ENCODE measurements at places on chromosomes 7 and 10. TPM values are rescaled to one million over a fixed set of nuclear protein-coding genes. Genes with fewer than 3 reads are reported as not detected.

The PCLO gene
- total RNA-seq: 0.98 TPM

The FAM180A gene
- 8.0 TPM for total RNA-seq

The TMEM229A gene
- total RNA-seq: 0.27 TPM

The RBP4 gene
- 42.7 TPM for total RNA-seq

DNA sequence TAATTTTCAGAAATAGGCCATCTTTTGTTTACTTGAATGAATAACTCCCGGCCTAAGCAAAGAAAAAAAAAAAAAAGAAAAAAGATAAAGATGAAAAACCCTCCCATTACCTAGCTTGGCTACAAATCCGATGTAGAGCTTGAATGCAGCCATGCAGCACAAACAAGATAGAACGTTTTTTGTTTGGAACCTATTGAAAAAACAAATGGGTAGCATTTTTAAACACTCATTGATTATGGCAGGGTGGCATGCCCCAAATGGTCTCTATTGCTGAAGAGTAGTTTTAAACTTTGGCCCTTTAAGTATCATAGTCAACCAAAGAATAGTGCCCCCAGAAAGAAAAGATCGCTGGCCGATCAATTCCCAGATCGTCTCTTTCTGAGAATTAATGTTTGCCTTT lies 84.4 kb downstream of the VTI1A start:
- DNase-seq: no peak

GRCh38 chr7:113159746-113160339 lies 41.5 kb upstream of the SMIM30 start:
- no peak for DNase-seq

DNA sequence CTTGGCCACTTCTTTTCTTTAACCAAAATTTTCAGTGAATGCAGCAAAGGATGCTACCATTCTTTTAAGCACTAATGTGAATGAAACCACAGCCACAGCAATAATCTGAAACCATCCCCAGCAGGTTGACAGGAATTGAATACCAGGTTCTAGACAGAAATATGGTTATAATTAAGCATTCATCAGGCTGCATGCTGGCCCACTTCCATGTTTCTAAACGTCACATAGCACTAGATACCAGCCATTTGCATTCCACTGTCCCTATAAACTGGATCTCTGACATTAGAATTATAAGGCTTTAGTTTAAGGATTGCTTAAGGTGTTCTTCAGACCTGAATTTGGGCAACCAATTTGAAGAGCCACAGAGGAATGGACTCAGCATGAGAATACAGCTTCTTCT lies 340.8 kb upstream of the KLF6 start:
- DNase-seq: no peak

GRCh38 chr7:95220328-95220727 lies 104.0 kb downstream of the PON1 start:
- no peak for DNase-seq

DNA sequence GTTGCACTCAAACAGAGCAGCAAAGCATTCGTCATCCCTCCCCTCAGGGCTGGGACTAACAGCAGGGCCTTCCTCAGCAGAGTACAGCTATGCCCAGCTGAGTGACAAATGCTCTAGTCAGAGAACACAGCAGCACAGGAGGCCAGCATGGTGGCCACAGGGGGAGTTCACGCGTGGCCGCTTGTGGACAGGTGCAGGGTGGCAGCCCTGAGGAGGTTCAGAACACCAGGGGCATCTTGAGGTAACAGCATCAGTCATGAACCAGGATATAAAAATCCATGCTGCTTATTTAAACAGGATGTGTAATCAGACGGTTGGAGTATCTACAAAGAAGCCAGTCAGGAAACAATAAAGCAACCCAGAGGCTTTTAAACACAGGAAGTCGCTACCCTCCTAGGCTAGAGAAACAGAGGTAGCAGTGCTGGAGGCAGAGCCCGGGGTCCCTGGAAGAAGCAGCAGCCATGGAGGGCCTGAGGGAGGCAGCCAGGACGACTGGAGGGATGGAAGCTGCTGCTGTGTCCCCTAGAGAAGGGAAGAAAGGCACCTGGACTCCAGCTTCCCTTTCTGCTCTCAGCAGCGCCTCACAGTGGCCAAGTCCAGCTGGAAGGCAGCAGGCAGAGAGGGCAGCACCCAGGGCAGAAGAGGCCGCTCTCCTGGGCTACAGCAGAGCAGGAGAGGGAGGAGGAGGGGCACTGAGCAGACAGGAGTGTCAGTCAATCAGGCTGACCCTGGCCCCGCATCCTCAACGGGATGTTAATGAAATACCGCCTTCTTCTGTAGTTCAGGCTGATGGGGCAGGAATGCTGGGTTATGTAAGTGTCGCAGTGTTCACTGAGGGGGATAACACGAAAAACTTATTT lies 70.8 kb upstream of the UCN3 start:
- DNase-seq: peak; percentile 69

DNA sequence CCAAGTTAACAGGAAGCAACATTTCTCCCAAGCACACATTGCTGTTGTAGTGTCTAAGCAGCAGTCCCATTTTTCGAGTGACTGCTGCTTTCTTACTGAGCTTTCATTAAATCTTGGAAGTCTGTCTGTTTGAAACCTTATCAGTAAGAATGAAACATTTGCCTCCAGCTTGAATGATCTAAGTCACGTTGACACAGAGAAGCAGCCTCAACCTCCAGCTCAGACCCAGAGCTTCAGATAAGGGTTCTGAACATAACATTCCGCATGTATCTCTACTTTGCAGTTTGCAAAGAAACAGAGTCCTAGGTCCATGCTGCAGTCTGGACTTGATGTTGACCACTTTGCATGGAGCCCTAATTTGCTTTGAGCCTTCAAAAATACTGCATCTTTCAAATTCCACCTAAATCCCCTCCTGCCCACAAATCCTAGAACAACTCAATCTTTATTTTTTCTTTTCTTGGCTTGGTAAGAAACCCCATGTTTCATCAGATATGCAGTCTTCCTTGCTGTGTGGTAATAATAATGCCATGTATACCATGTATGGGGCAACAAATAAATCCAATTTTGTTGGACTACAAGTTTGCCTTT lies 698.7 kb upstream of the IGFBP3 start:
- no peak for DNase-seq

DNA sequence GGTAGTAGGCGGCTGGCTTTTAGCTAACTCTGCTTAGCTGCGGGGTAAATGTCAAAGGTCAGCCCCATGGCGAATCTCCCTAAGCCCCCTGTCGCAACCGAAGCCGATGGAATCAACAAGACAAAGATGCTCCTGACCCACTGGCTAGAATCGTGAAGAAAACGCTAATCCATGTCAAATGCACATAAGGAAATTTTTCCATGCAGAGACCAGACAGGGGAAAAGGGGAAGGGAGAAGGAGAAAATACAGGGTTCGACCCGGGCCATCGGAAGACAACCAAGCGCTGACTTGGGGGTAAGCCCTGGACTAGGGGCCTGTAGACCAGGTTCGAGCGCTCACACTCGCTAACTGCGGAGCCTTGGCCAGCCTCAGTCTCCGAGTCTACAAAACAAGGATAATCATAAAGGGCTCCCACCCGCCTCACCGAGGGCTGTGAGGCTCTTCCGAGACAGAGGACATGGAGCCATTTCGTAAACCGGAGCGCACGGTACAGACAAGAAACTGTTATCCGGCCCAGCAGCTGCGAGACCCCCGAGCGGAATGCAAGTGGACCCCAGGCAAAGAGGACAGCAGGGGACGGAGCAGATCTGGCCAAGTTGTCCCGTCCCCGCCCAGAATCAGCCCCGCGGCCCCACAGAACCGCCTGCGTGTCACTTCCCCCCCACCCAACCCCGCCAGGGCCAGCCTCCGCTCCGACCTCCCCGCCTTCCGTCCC lies 507 bp downstream of the SAR1A start:
- DNase-seq: peak; percentile 66

- DNase-seq: no peak
Measured at GRCh38 chr10:3681642-3682554, 103.1 kb downstream of the KLF6 start.

DNA sequence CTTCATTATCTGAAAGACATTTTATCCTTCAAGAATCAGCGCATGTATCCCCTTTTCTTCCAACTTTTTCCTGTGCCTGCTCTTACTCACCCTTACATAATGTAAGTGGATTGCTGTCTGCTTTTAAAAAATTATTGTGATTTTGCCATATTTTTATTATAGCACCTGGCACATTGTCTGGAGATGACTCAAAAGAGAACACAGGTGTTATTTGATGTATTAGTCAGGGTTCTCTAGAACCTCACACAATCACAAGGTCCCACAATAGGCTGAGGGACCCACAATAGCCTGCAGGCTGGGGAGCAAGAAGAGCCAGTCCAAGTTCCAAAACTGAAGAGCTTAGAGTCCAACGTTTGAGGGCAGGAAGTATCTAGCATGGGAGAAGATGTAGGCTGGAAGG lies 390.0 kb downstream of the EXOC4 start:
- DNase-seq: no peak

DNA sequence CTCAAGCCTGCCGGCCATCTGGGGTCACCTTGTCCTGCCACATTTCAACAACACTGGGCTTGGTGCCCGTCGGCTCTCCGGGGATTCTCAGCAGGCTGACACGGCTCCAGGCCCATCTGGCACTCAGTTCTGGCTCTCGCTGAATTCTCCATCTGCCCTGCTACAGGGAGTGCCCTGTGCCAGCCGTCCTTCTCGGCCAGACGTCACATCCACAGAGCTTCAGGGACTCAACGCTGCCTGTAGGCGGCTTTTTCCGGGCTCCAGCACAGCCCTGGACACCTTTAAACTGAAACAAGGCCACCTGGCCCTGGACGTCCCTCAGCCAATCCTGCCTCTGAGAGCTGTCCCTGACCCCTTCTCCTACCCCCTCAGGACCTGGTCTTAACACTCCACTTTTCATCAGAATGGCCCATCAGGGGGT lies 43.0 kb downstream of the TMEM130 start:
- DNase-seq: no peak

- no peak for DNase-seq
Measured at GRCh38 chr7:6562106-6562505, 10.8 kb upstream of the GRID2IP start.

DNA sequence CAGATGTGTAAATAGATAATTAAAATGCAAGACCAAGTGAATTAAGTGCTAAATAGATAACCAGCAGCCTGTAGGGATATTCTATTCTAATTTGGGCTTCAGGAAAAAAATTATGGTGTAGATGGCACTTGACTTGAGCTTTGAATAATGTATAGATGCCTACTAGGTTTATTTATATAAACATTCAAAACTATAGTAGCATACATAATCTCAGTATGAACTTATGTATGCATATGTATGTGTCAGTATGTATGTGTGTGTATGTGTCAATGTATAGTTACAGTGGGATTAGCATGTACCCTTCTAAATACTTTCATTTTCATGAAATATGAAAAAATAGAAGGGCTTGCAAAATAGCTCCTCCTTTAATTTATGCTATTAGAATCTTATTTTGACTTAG lies 207.3 kb upstream of the PPP1R3A start:
- no peak for DNase-seq

DNA sequence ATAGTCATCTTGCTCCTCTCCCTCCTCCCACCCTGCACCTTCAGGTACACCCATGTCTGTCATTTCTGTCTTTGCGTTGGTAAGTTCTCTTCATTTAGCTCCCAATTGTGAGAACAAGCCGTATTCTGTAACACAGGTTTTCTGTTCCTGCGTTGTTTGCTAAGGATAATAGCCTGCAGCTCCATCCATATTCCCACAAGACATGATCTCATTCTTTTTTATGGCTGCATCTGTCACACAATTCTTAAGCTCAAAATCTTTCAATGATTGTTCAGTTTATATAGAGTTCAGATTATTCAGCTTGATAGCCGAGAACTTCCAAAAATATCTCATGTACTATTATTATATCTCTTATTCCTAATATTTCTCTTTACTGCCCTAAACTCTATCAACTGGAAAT lies 16.0 kb upstream of the TMEM168 start:
- DNase-seq: no peak
